Stimulated activated CD8-positive, alpha-beta memory T cell treated with anti-CD3 and anti-CD28 coated beads, Interleukin-4, amount 100 ng/mL, for 4 hours (primary cell): ENCODE measurements at places on chromosomes 3 and 15.

DNA sequence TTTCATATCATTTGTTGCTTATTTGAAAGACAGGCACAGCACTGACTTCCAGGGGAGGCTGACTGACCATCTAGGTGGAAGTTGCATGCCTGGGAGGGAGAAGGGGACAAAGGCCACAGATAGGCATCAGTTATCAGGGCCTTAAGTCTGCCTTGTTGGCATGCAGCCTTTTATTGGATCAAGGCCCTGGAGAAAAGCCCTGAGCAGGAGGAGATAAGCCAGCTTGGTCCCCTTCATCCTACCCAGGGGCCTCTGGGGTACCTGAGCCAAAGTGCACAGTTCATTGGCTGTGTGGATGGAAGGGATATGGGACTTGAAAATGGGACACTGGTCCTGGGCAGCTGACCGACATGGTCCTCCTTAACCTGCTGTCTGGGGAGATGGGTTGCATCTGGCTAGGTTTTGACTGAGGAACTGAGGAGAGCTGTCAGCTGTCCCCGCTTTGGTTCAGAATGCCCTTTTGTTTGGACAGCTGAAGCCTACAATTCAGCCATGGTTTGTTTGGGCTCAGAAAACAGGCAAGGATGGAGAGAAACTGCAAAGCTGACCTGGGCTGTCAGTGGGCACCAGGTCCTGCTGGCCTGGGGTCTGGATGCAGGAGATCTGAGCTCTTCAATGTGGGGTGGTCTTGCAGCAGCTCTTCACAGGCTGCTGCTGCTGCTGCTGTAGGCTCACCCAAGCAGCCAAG is 60.0 kb downstream of the FLNB start:
- DNase-seq: no peak

DNA sequence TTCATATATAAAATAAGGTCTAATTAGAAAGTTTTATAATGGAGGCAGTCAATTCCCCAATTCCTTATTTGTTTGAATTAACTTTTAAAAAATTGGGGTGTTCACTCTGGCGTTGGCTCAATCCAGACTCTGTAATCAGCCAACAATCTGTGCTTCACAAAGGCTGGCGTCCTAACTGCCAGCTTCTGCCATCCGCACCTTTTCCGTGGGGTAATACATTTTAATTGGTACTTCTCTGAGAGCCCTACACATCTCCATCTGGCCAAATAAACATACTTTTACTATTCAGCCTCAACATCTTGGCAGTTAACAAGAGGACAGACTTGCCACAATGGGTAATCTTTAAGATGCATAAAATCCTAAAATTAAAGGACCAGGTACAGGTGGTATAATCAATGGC is 125.2 kb upstream of the CCNL1 start:
- DNase-seq: no peak

DNA sequence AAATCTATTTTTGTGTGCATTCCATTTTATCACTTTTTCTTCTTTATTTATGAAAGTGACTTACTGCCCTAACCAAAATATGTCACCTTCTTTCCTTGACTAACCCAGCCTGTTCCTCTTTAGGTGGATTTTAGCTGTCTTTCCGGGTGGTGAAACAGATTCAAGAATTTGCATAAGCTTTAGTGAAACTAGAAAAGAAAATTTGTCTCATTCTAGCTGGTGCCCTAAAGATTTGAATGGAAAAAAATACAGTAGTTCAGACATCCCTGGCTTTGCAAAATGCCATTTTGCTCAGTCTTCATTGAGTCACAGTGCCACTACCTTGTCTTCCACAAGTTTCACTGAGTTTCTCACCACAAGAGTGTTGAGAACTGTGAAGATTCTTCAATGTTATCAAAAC is 28.2 kb upstream of the CCDC50 start:
- DNase-seq: no peak

- no peak for DNase-seq
Measured at GRCh38 chr15:58142827-58143461, 4.8 kb downstream of the AQP9 start.

DNA sequence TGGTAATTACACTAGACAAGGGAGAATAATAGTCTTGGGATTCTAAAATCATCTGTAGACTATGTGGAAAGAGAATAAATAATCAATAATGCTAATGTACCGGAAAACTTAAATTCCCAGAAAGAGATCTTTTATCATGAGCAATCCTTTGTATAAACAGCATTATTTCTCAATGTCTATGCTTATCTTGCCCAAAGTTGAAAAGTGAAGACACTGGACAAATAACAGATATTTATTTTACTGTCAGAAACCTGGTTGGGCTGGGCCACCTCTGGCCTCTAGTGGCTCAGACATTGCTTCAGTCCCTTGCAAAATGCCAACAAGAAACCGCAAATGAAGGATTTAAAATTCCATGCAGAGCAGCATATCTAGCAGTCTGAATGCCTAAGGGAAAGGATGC is 409.9 kb downstream of the FHIT start:
- no peak for DNase-seq
